ENCODE measurements at places on chromosomes 3 and 15.
A peak's percentile ranks its signal among the peaks of the same experiment; 100 is the strongest.

DNA sequence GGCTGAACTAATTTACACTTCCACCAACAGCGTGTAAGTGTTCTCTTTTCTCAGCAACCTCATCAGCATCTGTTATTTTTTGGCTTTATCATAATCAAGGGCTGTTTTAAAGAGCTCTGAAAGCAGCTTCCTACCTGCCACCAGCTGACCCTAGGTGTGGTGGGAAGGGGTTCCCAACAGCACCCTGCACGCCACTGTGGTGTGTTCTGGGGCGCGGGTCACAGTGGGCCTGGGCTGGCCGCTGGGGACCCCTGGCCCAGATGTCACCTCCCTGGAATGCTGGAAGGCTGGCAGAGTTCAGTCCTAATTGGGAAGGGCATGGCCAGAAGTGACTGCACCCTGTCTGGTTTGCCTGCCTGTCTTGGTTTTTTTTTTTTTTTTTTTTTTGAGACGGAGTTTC, 82.2 kb downstream of the ASB7 start:
- DNase-seq, result no peak

- no peak for DNase-seq
Observed at GRCh38 chr3:39721076-39721475, 88.3 kb upstream of the MYRIP start.

DNA sequence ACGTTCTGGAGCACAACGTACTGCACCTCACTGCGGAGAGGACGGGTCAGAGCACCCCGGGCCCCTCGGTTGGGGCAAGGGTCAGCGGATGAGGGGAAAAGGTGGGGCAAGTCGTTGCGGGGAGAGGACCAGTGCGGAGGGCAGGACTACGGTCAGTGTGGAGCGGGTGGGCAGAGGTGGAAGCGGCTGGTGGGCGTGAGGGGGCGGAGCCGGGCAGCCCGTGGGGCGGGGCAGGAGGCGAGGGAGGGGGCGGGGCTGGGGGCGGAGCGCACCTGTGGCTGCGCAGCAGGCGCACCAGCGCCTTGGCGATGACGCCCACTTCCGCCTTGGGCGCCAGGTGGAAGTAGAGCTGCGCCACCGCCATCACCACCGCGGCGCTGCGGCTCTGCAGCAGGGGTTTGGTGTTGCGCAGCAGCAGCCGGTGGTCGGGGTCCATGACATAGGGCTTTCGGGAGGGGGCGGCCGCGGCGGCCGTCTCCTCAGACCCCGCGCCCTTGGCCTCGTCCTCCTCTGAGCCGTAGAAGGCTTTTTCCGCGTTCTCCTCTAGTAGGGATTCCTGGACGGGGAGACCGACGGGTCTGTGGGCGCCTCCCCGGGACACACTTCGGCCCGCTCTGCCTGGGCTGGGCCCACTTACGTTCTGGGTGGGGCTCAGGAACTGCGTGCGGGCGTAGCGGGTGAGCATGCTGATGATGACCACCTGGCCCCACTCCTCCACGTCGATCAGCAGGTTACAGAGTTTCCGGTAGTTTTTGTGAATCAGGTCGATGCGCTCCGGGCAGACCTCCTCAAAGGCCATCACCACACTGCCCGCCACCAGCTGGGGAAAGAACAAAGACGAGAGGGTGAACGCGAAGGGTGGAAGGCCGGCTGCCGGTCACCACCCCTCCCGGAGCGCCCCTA, 29.2 kb downstream of the AP3B2 start:
- DNase-seq, result no peak

GRCh38 chr15:101710806-101711205, 13.5 kb downstream of the TARS3 start:
- DNase-seq, result no peak

- peak; percentile 66 for DNase-seq
Observed at GRCh38 chr15:35427091-35427490, 118.9 kb downstream of the DPH6 start.

DNA sequence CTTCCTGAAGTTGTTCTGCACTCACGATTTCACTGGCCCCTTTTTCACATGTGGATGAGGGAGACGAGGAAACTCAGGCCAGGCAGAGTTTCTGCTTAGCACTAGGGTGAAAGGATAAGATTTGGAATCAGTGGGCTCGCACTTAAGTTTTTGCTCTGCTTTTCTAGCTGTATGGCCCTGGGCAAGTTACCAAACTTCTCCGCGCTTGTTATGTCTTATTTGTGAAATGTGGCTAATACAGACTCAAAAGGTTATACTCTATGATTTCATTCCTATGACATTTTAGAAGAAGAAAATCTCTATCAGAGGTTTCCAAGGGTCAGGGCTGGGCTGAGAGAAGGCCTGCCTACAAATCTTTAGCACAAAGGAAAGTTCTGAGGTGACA, 191.9 kb upstream of the LRIG1 start:
- peak; percentile 53 for DNase-seq

DNA sequence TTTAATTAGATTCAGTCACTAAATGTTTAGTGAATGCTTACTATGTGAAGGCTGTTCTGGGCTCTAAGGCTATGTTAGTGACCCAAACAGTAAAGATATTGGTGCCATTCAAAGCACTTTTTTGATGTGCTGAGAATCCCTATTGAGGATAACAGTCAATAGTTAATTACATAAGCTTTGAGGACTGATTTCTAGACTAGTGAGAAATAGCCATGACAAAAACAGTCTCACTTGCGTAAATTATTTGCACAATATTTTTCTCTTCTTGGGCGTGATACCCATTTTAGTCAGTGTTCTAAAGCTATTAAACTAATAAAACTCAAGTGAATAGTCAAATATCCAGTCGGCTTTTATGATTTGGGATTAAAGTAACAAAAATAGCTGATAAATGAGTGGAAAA, 74.6 kb downstream of the UBE2E2 start:
- DNase-seq, result no peak

DNA sequence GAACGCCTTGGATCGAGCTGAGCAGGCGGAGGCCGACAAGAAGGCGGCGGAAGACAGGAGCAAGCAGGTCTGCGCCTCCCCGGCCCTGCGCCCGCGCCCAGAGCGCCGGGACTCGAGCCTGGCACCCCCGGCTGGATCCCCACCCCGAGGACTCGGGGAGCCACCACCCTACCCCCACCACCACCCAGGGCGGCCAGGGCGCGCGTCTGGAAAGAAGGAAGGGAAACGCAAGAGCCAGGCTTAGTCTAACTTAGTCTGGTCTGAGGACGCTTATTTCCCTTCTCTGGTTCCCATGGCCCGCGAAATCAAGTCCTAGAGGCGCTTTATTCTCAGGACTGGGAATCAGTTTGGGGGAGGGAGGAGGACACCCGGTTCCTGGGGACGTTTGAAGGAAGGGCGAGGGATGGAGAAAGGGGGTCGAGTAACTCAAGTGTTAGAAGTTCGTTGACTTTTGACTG, 359 bp downstream of the TPM1 start:
- no peak for DNase-seq

DNA sequence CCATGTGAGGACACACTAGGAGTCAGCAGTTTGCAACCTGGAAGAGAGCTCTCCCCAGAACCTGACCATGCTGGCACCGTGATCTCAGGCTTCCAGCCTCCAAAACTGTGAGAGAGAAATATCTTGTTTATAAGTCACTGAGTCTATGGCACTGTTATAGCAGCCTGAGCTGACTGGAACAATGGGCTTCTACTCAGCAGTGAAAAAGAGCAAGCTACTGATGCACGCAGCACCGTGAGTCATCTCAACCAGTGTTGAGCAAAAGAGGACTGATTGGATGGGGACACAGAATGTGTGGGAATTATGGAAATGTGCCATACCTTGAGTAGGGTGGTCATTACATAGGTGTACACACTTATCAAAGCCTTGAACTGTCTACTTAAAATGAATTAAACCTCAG, 230.4 kb downstream of the PLCL2 start:
- DNase-seq, result no peak

GRCh38 chr3:197495059-197495455, 60.7 kb downstream of the BDH1 start:
- DNase-seq, result no peak

- DNase-seq, result no peak
Observed at GRCh38 chr3:108428586-108428985, 81.8 kb downstream of the MYH15 start.

GRCh38 chr3:127747066-127747465, 74.3 kb downstream of the ABTB1 start:
- no peak for DNase-seq

- DNase-seq, result no peak
Observed at GRCh38 chr15:80087104-80087503, 27.6 kb downstream of the ZFAND6 start.

- DNase-seq, result no peak
Observed at GRCh38 chr3:13088028-13089006, 15.1 kb upstream of the IQSEC1 start.

DNA sequence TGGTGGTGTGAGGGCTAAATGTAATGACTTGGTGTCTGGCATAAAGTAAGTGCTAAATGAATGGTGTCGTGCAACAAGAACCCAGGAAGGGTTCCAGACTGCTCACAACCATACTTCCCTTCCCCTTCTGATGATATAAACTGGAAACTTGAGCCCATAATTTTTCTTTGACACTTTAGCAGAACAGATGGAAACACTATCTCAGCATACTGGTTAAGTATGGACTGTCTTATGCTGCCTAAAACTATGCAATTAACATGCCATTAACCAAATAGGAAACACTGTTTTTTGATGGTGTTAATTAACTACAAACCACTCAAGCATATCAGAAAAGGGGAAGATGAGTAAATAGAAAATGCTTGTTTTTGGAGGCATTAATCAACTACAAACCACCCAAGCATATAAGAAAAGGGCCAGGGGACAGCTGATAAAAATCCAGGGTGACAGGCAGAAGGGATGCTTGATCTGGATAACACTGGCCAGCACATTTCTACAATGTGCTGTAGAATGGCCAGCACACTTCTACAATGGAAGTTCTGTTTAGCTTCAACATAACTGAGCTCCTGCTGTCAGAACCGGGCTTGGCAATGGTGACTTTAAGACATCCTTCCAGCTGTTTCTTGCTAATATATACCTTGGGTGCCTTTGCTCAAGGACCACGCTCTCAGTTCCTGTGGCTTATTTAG, 85.5 kb upstream of the FAM3D start:
- DNase-seq, result no peak

- DNase-seq, result no peak
Observed at GRCh38 chr3:50554553-50554952, 13.0 kb downstream of the C3orf18 start.

DNA sequence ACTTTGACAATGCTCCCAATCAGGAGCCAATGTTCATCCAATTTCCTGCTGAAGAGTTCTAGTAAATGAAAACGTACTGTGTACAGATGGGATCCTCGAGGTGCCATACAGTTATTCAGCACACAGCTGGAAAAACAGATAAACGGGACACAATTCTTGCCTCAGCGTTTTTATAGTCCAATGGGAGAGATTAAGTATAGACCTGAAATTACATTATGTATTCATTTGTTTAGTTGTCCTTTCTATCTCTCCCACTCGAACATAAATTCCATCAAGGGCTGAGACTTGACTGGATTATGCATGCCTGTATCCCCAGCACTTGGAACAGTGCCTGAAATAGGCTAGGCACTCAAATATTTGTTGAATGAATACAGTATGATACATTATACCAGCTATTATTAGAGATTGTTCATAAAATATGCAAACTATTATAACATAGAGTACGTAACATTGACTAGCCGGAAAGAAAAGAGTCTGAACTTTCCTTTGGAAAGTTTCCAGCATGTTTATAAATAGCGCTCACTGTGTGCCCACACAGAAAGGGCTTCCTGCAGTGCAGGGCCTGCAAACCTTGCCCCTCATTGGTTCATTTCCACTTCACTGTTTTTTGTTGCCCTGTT, 27.4 kb upstream of the SNTN start:
- peak; percentile 27 for DNase-seq

DNA sequence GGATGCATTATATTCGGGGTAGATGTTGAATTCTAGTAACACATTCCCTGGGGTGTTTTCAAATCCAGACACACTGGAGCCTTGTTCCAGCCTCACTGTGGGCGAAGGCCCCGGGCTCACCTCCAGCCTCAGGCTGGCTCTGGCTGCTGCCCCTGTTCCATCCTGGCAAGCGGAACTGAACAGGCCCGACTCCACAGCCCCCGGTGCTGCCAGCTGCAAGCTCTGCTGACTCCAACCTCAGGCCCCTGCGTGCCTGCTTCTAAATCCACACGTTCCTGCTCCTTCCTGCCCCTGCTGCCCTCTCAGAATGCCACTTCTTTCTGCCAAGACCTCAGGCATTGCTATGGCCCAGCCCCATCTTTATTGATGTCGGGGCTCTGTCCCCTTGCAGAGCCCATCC, 90.6 kb downstream of the LIPC start:
- no peak for DNase-seq

GRCh38 chr3:103367481-103367880, 932.7 kb downstream of the ZPLD1 start:
- DNase-seq, result no peak

GRCh38 chr3:29312960-29313452, 32.1 kb downstream of the RBMS3 start:
- DNase-seq, result peak; percentile 68

DNA sequence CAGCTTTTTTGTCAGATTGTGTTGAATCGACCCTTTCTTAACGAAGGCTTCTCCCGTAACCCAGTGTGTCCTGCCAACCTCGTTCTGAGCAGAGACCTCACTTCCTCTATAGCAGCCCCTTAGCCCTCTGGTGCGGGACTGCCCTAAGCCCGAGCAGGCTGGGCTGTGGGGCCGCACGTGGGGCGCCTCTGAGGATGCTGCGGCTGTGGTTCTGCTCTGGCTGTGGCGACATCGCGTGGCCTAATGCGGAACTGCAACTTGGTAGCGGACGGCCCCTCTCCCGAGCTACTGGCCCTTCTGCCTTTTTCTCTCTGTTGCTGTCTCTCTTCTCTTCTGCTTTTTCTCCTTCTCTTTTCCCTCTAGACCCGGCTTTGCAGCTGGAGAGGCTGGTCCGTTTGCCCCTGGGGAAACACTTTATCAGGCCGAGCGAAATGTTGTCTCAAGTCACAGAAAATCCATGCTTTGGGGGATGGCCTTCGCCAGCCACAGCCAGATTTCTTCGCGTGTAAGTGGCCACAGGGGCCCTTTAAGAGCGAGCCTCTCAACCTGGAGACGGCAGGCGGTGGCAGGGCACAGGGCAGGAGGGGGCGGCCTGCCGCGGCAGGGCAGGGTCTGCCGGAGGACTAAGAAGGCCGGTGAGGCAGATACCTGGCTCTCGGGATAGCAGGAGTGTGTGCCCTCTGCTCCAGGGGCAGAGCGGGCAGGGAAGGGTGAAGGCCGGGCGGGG, 19.4 kb upstream of the KIF23 start:
- DNase-seq, result peak; percentile 57

Data from skin of body (tissue), 3 donors.